Frontal cortex (tissue), 4 donors: ENCODE measurements at places on chromosomes 6 and 20. TPM values are rescaled to one million over a fixed set of nuclear protein-coding genes. Genes with fewer than 3 reads are reported as not detected.

- DNase-seq, result peak; percentile 20
Measured at GRCh38 chr6:9540534-9541126, 874.2 kb downstream of the TFAP2A start.

OPN5 gene
- total RNA-seq, result not detected

DNA sequence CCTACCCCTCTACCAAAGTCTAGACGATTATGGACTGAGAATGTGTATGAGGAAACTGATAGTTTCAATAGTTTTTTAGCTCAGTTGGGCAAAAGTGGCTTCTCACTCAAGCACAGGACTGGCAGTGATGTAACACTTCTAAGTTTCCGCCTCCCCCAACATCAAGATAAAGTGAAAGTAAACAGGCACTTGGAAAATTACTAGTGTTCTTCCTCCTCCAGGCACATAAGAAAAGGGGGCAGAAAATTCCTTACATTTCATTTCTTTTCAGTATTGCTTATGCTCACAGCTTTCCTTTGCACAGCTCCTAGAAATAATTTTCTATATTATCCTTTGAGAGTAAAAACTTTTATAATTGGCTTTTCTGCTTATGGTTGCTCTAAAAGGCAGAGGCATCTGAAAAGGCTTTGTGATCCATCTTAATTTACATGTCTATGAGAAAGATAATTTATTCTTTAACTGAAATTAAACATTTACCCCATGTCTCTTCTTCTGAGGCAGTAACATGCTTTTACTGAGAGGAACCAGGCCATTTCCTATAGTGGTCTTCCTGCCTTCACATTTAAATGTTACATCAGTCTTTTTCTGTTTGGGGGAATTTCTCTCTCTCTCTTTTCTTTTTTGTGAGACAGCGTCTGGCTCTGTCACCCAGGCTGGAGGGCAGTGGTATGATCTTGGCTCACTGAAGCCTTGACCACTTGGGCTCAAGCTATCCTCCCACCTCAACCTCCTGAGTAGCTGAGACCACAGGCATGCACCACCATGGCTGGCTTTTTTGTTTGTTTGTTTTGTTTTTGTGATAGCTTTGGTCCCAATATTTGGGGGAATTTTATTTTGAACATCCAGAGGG lies 65.0 kb upstream of the EEF1A1 start:
- DNase-seq, result no peak

MTG2 gene
- total RNA-seq, result 17.5 TPM

FKBP5 gene
- total RNA-seq, result 3.3 TPM

GRCh38 chr6:43096451-43097097 lies 20.5 kb downstream of the PTK7 start:
- no peak for DNase-seq

DNA sequence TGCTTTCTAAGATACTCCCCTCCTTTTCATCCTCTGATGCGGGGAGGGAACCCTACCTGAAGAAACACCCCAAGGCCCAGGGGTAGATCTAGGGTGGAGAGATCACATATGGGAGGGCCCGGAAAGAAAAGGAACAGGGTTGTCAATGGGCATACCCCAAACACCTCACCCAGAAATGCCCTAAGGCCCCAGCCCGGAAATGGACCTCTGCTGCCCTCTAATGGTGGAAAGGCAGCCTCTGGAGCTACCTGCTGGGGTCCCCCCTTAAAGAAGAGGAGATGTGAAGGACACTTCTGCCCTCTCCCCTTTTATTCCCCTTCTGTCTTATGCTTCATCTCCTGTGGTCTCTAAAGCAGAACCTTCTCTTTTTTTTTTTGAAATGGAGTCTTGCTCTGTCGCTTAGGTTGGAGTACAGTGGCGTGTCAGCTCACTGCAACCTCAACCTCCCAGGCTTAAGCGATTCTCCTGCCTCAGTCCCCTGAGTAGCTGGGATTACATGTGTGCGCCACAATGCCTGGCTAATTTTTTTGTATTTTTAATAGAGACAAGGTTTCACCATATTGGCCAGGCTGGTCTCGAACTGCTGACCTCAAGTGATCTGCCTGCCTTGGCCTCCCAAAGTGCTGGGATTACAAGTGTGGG lies 458 bp upstream of the ARMC12 start:
- DNase-seq, result peak; percentile 67

DNA sequence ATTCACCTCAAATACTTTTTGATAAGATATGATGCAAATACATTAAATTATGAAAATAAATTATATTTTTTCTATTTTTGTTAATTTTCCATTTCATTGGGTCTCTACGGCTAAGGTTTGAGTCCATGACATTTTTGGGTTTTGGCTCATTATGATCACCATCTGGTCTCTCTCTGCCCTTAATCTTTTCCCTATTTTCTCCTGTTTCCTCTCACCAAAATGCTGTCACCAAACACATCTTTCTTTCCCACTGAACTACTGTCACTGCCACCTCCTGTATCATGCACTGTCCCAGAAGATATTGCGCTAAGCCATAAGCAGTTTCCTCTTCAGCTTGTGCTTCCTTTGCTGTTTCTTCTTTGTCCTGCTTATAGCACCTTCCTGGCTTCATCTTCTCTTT lies 42.0 kb upstream of the OGFRL1 start:
- DNase-seq, result no peak

EPPIN gene
- total RNA-seq, result not detected

PREX1 gene
- total RNA-seq, result 18.8 TPM

- no peak for DNase-seq
Measured at GRCh38 chr20:34994509-34995131, 39.0 kb downstream of the MYH7B start.

- no peak for DNase-seq
Measured at GRCh38 chr6:139713900-139714506, 339.6 kb upstream of the CITED2 start.

ZSCAN23 gene
- 11.0 TPM for total RNA-seq

- no peak for DNase-seq
Measured at GRCh38 chr6:117616391-117617209, 14.3 kb upstream of the GOPC start.

DNA sequence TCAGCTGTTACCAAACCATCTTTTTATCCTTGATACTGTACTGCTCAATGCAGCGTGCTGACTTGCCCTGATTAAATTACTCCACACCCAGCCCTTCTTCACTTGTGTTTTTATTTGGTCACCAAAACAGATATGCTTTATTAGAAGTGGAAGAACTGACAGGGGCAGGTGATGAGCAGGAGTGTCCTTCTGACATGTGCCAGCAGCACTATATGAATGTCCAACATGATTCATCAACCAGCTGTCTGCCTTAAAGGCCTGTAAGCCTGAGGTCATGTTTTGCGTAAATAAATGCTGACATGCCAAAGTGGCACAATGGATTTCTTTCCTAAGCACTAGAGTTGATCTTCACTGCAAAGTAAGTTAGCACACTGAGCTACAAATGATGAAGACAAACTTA lies 15.4 kb downstream of the POPDC3 start:
- DNase-seq, result no peak

- peak; percentile 54 for DNase-seq
Measured at GRCh38 chr6:108118810-108119768, 44.5 kb upstream of the OSTM1 start.

GRCh38 chr6:56739836-56740815 lies 97.4 kb upstream of the DST start:
- no peak for DNase-seq

GRCh38 chr20:38181971-38182370 lies 16.9 kb upstream of the TGM2 start:
- DNase-seq, result no peak

- DNase-seq, result no peak
Measured at GRCh38 chr6:42404484-42404883, 47.2 kb downstream of the TRERF1 start.

SOX12 gene
- 7.7 TPM for total RNA-seq

MBOAT1 gene
- 7.3 TPM for total RNA-seq

GRCh38 chr20:21609221-21609620 lies 95.4 kb upstream of the NKX2-2 start:
- no peak for DNase-seq

GRCh38 chr6:30795549-30796293 lies 51.4 kb upstream of the IER3 start:
- no peak for DNase-seq

GRM1 gene
- total RNA-seq, result 14.3 TPM

DNA sequence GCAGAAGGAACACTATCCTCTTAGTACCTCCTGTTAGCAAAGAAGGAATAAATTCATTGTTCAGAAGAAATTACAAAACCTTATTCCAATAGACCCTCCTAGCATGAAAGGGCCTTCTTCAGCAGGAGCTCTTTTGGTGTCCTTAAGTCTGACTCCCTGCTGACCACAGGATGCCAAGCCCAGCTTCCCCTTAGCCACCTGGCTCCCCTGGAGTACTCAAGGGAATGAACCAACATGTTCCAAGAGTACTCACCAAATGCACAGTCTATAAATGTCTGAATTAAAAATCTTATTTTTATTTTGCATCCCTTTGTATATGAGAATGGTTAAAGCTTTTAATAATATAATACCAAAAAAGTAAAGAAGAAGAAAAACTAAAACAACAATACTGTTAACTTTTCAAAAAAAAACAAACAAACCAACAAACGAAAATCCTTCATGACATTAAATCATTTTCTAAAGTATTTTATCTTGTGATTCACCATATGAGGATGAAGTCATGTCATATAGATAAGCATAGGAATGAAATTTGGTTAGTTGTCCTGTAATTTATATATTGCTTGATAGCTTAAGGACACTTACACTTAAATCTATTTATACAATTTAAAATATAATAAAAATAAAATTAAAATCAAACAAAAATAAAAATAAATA lies 1355.1 kb downstream of the HACE1 start:
- DNase-seq, result no peak

DNA sequence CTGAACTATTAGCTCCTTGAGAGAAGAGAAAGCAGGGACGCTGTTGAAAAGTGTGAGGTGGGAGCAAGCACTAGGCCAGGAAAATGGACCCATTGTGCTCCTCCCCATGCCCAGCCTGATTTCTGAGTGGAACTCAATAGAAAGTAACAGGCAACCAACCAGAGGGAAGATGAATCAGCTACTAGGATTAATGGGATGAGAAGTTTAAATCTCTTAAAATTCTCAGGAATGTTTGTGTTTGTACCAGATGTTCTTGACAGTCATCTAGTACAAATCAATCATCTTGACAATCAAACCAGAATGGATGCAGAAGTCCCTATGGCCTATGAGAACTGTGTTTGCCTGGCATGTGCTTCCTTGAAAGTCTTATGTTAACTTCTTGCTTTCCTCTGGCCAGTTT lies 48.9 kb downstream of the HDDC2 start:
- no peak for DNase-seq

- no peak for DNase-seq
Measured at GRCh38 chr20:58783511-58784011, 67.1 kb downstream of the GNAS-AS1 start.

DNA sequence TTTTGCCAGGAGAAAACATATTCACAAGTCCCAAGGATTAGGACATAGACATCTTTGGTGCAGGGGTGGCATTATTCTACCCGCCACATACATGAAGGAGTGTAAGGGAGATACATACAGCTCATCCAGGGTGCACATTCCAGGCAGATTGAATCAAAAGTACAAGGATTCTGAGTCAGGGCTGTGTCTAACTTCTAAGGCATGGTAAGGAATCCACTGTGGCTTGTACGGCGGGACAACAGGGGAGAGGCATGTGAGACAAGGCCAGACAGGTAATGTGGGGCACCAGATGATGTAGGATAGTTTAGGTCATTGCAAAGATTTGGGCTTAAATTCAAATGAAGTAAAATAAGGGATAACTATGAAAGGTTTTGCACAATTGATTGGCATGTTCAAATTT lies 780.9 kb downstream of the C6orf118 start:
- DNase-seq, result no peak

DNA sequence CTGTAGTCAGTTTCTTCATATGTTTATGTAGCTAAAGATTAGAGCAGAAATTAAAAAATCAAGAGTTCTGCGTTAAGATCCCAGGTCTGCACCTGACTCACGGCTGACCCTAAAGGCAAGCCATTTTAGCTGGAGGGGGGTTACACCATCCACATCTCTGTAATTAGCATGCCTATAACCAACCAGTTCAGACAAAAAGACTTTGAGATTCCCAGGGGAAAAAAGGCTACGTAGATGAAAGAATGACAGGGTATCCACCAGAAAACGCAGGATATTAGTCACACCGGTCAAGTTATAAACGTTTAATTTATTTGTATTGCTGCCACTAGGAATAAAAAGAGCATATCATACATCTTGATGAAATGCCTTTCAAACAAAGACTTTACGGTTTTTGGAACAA lies 299.1 kb downstream of the FOXC1 start:
- no peak for DNase-seq

- peak; percentile 90 for DNase-seq
Measured at GRCh38 chr6:41787219-41787917, at the start of gene TOMM6. Gene TOMM6, plus strand, starts transcription at chr6:41787694. Its CDS starts 4 bp downstream, at chr6:41787698.

DNA sequence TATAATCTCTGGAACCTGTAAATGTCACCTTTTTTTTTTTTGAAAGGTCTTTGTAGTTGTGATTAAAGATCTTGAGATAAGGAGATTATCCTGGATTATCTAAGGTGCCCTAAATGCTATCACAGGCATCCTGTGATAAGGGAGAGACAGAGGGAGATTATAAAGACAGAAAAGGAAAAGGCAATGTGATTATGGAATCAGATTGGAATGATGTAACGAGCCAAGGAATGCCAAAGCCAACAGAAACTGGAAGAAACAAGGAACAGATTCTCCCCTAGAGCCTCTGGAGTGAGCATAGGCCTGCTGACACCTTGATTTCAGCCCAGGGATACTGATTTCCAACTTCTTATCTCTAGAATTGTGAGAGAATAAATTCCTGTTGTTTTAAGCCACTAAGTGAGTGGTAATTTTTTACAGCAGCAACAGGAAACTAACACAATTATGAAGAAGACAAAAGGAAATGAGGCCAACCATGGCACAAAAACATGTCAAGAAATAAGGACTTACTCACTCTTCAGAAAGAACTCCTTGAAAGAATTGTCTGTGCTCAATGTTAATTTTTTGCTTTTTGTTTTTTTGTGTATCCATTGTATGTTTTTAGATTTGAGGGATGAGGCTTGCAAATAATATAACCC lies 82.7 kb downstream of the CFAP61 start:
- no peak for DNase-seq

DNA sequence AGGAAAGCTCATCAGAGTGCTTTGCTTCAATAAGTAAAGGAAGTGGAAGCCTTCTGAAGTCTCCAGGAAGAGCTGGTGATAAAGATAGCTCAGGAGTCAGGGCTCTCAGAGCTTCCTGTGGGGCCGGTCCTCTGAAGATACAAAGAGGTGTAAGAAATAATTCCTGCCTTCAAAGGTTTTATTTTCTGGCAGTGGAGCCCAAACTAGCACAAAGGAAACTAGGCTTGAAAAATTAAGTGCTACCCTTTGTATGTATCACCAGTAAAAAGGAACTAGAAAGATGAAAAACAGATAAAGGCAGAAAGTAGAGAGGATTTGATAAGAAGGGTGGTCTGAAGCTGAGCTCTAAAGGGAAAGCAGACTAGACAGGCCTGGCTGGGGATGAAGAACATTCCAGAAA lies 204.1 kb upstream of the SASH1 start:
- no peak for DNase-seq
